NCI-H1092 (cell line): ENCODE measurements at places on chromosomes 11 and 22.

DNA sequence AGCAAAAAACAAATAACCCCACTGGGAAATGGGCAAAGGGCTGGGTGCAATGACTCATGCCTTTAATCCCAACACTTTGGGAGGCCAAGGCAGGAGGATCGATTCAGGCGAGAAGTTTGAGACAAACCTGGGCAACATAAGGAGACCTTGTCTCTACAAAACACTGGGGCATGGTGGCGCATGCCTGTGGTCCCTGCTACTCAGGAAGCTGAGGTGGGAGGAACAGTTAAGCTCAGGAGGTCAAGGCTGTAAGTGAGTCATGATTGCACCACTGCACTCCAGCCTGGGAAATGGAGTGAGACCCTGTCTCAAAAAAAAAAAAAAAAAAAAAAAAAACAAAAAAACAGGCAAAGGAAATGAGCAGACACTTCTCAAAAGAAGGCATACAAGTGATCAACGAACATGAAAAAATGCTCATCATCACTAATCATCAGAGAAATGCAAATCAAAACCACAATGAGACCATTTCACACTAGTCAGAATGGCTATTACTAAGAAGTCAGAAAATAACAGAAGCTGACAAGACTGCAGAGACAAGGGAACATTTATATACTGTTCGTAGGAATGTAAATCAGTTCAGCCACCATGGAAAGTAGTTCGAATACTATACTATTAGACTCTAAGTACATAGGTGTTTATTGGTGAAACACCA is 48.2 kb upstream of the SMCO4 start:
- no peak for DNase-seq

- no peak for DNase-seq
Observed at GRCh38 chr11:6397156-6397555, 6.9 kb downstream of the SMPD1 start.

DNA sequence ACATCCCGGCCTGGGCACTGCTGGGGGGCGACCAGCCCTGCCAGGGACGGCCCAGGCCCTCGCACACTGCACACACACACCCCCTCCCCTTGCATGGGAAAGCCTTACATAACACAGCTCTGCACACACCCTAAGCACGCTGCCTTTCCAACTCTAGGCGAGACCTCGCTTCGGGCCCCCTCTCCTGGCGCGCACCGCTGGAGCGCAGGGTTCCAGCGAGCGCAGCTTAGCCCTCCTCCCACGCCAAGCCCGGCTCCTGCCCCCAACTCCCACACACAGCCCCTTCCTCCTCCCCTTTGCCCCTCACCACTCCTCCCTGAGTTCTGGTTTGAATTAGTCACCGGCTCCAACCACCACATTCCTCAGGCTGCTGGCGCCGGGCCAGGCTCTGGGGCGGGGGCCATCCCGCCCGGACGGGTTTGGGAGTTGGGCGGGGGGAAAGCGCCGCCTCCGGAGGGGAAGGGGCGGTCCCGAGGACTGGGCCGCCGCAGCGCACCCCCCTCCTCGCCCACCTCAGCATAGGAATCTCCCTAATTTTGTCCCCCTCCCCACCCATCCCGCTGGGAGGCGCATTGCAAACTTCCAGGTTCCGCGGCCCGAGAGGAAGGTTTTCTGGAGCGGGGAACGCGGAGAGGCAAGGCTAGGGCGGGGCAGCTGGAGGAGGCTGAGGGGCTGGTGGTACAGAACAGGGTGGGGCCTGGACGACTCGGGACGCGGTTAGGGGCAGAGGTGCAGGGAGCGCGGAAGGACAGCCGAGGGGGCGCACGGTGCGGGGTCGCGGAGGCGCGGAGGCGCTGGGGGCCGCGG is 966 bp downstream of the AHNAK start:
- DNase-seq: no peak

- no peak for DNase-seq
Observed at GRCh38 chr11:3795131-3796001, 2.0 kb downstream of the NUP98 start.

DNA sequence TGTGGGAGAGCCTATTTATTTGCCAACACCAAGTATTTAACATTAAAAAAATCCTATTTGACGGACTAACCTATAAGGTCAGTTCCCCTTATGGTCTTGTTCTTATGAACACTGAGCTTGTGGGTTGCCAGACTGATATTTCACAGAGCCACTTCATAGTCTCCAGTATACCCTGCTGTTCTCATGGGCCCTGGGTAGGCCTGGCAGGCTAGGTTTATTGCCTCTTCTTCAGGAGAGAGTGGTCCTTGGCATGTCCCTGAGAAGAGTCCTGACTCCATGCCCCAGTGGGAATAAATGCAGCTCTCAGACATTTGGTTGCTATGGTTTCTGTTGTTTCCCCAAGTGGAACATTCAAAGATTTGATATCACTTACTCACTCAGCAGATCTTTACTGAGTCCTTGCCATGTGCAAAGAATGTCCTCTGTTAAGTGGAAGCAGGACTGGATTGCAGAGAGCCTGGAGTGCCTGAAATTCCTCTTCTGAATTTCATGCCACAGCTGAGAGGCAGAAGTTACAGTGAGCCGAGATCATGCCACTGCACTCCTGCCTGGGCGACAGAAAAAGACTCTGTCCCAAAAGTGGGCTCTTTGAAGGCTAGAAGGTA is 15.7 kb downstream of the SLC5A1 start:
- DNase-seq: no peak

- DNase-seq: no peak
Observed at GRCh38 chr22:43777286-43777685, 34.8 kb downstream of the EFCAB6 start.

DNA sequence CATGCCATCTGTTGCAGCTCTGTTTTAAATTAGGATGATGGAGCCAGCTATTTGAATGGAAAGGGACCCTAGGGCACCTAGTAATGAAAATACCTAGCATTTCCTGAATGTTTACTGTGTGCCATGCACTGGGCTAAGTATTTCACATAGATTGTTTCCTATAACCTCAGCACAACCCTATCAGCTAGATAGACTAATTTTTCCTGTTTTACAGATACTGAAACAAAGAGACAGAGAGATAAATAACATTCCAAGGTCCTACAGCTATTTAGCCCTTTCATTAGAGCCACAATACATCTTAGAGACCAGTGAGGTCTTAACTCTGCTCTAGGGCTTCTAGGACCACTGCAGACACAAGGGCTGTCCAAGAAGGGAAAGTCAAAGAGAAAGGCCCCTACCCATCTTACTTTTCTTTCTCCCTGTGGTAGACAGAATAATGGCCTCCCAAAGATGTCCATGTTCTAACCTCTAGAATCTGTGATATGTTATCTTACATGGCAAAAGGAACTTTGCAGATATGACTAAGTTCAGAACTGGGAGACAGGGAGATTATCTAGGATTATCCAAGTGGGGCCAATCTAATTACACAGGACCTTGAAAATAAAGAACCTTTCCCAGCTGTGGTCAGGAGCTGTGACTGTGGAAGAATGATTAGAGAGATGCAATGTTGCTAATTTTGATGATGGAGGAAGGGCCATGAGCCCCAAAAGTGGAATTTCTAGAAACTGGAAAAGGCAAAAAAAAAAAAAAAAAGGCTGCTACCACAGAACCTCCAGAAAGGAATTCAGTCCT is 157.0 kb downstream of the CCDC34 start:
- DNase-seq: no peak

DNA sequence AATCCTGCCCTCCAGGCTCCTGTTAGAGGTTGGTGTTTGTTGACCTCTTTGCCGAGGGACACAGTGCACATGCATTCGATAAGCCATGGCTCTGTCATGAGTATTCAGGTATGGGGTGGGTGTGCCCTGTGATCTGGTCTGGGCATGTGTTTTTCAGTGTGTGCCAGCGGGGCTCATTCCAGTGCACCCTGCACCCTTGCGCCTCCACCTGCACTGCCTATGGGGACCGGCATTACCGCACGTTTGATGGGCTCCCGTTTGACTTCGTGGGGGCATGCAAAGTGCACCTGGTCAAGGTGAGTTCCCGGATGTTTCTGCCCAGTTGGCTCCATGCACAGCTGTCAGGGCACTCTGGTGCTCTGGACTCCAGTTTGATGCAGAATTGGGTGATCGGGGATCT is 44.2 kb downstream of the OTOG start:
- no peak for DNase-seq

GRCh38 chr11:117882311-117882905 is 6.0 kb upstream of the FXYD6 start:
- no peak for DNase-seq

- no peak for DNase-seq
Observed at GRCh38 chr22:44991218-44991617, 18.6 kb downstream of the PHF21B start.

GRCh38 chr11:7501894-7502293 is 11.9 kb upstream of the PPFIBP2 start:
- DNase-seq: no peak

GRCh38 chr11:75878933-75879332 is 63.9 kb downstream of the UVRAG start:
- no peak for DNase-seq

DNA sequence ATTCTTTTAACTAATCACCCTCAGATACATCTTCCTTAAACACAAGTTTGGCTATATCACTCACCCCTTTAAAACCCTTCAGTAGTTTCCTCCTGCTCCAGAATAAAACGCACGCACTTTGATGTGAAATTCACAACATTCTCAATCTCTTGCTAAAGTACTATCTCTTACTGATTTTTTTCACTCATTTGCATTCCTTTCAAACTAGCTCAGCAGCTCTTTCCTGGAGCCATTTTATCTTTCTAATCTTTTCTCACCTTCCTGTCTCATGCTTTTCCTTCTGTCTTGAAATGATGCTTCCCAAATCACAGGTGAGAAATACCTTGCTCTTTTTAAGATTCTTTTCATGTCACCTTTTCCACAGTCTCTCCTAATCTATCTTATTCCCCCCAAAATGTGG is 1074.4 kb downstream of the DLG2 start:
- no peak for DNase-seq

DNA sequence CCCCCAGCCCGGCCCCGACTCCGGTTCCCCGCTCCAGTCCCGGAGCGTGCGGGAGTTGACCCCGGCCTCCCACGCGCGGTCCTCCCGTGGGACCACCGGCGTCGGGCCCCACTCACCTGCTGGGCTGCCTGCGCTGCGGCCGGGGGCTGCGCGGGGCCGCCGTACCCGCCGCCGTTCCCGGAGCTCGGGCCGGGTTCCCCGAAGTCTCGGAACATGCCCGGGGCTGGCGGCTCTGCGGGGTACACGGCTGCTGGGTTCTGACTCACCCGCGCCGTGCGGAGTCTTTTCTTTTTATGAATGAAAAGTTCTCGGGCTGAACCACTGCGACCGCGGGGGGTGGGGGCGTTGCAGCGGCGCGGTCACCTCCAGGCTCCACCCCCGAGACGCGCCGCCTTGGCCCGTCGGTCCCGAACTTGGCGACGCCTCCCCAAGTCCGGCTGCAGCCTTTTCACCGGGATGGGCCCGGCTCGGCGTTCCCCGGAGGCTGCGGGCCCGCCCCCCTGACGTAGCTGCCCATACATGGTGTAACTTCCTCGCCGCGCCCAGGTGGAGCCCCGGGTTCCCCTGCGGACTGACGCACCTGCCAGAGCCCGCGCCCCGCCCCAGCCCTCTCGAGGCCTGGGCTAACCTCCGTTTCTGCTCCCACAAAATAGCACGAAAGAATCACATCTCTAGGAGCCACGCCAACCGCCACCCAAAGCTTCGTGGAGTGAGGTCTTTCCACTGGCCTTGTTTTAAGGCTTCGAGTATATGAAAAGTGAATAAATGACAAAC is at the start of gene FOSL1:
Gene FOSL1 (minus strand): TSS at position 264 of the 774 bp plus-strand sequence. CDS start 49 bp downstream, at position 215.
- no peak for DNase-seq

- DNase-seq: no peak
Observed at GRCh38 chr22:36840106-36840505, 20.7 kb upstream of the NCF4 start.

DNA sequence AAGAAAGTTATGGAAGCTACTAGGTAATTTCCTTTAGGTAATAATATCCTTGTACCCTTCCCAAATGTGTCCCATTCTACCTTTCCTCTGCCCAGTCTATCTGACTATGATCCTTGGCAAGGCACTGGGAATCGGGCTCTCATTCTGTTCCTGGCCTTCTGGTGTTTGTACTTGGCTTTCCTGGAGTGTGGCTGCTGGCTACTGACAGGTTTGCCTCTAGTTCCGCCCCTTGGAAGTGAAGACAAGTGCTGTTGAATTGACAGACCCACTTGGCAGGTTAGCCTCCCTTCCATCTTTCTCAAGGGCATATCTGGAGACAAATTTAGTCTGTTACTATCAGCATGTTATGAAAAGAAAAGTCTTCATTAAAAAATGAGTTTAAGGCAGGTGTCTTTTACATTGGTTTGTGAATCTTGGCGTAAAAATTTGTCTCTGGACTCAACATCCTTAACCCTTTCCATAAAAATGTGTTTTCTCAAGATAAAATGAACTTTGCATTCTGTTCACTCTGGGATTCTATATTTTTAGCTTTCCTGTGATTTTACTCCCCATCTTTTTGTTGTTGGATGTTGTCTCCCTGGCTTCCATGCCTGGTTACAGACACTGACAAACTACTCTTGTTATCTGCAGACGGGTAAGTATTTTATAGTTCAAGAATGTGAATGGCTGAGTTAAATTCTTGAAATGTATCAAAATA is 287.4 kb upstream of the PDGFD start:
- no peak for DNase-seq

- DNase-seq: no peak
Observed at GRCh38 chr11:88188932-88189253, 13.7 kb upstream of the RAB38 start.

- DNase-seq: no peak
Observed at GRCh38 chr11:130404727-130405126, 23.7 kb downstream of the ADAMTS8 start.

DNA sequence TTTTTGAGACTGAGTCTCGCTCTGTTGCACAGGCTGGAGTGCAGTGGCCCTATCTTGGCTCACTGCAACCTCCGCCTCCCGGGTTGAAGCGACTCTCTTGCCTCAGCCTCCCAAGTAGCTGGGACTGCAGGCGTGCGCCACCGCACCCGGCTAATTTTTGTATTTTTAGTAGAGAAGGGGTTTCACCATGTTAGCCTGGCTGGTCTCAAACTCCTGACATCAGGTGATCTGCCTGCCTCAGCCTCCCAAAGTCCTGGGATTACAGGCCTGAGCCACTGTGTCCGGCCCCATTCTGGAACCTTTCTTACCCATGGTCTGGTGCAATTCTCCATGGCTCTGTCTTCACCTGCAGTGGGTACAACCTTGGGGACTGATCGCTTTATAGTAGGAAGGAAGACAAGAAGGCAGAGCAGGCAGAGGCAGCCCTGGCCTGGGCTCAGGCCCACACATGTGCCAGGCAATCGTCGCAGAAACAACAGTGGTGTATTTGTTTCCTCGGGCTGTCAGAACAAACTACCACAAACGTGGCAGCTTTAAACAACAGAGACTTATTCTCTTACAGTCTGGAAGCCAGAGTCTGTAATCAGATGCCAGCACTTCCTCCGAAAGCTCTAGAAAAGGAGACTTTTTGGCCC is 4.0 kb upstream of the PTGDR2 start:
- no peak for DNase-seq

DNA sequence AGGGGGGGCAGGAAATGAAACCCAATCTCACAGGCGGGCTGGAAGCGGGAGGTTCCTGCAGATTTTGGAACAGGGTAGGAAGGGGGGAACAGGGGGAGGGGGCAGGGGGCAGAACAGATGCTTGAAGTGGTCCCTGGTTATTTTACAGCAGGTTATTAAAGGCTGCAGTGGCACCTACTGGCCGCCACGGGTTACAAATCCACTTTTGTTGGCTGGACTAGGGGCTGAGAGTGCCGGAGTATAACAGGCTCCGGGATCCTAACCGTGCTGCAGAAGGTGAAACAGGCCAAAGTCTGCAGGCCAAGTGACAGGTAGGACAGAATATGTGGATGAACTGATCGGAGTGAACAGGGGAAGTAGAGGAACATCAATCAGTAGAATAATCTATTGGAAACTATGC is 2.5 kb downstream of the ROBO3 start:
- DNase-seq: peak; percentile 58
